Activated CD4-positive, alpha-beta memory T cell treated with anti-CD3 and anti-CD28 coated beads, Interleukin-2, amount 10 ng/mL, durations not matched to agents 7 days and 5 days (primary cell): ENCODE measurements at places on chromosomes 3 and 15. TPM values are rescaled to one million over a fixed set of nuclear protein-coding genes. Genes with fewer than 3 reads are reported as not detected.

The KIF23 gene
- 60.8 TPM for total RNA-seq

The PYGO1 gene
- not detected for total RNA-seq

The ARHGEF26 gene
- total RNA-seq = 0.13 TPM

The C15orf62 gene
- total RNA-seq = 1.2 TPM

The NEDD4 gene
- 9.8 TPM for total RNA-seq

The GATA2 gene
- total RNA-seq = 0.23 TPM

The SLC28A1 gene
- not detected for total RNA-seq

The ASB14 gene
- not detected for total RNA-seq

The ROPN1 gene
- total RNA-seq = not detected

The EPHB1 gene
- 1.2 TPM for total RNA-seq

The RASGRP1 gene
- 208 TPM for total RNA-seq

The KLHL40 gene
- total RNA-seq = not detected

The THBS1 gene
- total RNA-seq = 1.5 TPM

The CCNB2 gene
- total RNA-seq = 96.3 TPM

The CCR3 gene
- total RNA-seq = 1.9 TPM

The UBXN7 gene
- 60.5 TPM for total RNA-seq

The FSIP1 gene
- 0.88 TPM for total RNA-seq

The GRAMD1C gene
- 0.48 TPM for total RNA-seq

The PAK6 gene
- total RNA-seq = 0.20 TPM
